ENCODE measurements at places on chromosomes 11 and 22.

- no peak for DNase-seq
Measured at GRCh38 chr11:60781286-60781980, 3.7 kb upstream of the MS4A10 start.

GRCh38 chr11:70068345-70068744 is 9.8 kb upstream of the ANO1 start:
- DNase-seq, result no peak

GRCh38 chr11:116826751-116827431 is 2.8 kb upstream of the APOC3 start:
- no peak for DNase-seq

DNA sequence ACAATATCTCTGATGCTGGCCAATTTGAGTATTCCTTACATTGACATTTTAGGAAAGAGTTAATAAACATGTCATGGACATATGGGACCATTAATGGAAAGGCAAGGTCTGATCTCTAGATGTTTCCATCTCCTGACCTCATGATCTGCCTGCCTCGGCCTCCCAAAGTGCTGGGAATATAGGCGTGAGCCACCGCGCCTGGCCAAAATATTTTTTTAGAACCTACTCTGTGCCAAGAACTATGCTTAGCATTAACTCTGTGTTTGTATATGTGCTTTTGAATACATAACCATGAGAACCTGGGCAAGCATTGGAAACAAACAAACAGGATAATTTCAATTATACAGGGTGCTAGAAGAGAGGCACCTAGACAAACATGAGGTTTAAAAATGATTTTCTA is 123.2 kb downstream of the ATG16L2 start:
- no peak for DNase-seq

GRCh38 chr11:17798253-17798652 is 63.7 kb downstream of the KCNC1 start:
- no peak for DNase-seq

DNA sequence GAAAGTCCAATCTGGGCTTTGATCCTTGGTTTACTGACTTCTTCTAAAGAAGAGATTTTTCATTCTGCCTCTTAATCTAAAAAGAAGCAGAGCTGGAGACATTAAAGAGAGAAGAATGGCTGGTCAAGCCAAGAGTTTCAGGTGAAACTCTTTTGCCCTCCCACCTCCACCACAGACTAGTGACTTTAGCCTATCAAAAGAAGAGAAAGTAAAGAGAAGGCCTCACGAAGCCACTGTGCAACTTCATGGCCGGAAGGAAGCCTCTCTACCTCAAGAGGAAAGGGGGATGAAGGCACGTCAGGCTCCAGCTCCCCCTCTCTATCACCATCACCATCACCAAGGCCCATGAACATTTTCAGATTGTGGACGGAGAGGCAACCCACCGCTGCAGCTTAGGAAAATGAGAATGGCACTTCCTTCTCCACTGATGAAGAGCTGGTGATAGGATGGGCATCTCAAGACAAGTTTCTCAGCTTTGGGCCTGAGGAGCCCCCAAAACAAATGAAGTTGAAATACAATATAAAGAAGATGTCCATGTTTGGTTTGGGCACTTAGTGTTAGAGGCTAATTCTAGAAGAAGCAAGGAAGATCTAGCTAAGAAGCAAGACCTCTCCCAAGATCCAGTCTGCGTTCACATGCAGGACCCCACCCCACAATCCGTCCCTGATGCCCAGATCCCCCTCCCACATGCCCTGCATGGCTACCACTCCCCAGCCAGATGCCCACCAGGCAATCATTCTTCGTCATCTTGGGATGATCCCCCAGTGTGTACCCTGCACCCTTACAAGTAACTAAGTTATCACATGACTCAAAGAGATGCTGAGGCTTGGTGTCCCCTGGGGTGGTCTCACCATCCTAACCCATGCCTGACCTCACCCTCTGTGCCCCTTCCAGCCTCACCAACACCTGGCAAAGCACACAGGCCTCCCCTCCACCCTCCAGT is 52.6 kb downstream of the IGSF9B start:
- DNase-seq, result no peak

All from activated T-cell treated with anti-CD3 and anti-CD28 coated beads for 24 hours (primary cell).